ENCODE measurements at places on chromosomes 7 and 10.
A peak's percentile ranks its signal among the peaks of the same experiment; 100 is the strongest.

GRCh38 chr10:122911889-122912484, 1.6 kb downstream of the FAM24A start:
- DNase-seq = peak; percentile 80

- DNase-seq = no peak
Measured at GRCh38 chr10:31876652-31877352, 51.8 kb downstream of the ARHGAP12 start.

GRCh38 chr10:69802424-69803161, 887 bp downstream of the COL13A1 start:
- DNase-seq = no peak

- no peak for DNase-seq
Measured at GRCh38 chr7:7650682-7651206, 10.2 kb downstream of the UMAD1 start.

- DNase-seq = no peak
Measured at GRCh38 chr7:7848246-7848645, 120.3 kb upstream of the GLCCI1 start.

DNA sequence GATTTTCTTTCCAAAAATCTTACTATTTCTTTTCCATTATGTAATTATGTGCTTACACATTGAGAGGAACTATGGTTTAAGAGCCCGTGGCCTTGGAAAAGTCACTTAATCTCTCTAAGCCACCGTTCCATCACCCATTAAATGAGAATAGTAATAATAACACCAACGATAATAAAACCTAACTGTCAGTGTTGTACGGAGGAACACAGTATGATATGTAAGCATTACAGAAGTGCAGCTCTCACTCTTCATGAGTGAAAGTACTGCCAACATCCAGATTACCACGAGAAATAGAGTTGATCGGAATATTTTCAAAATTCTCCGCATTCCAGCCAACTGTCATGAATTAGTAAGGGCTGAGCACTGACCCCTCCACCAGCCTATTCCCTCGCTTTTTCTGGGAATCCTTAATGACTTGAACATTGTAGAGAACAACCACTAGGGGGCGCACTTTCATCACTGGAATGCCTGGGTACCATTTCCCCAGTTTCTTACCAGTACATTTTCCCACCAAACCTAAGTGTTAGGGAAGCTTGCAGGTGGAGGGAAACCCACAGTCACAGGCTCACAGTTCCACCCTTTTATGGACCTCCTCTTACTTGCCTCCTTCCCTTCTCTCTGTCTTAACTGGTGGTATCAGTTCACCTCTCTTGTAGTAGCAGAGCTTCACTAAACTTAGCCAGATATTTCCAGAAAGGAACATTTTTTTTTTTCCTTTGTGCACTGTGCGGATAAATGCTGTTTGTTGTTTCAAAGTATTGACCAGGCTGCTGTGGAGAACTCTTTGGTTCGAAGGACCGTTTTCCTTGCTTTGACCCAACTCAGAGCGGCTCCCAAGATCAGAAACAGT, 27.8 kb downstream of the NKX2-3 start:
- DNase-seq = peak; percentile 64

DNA sequence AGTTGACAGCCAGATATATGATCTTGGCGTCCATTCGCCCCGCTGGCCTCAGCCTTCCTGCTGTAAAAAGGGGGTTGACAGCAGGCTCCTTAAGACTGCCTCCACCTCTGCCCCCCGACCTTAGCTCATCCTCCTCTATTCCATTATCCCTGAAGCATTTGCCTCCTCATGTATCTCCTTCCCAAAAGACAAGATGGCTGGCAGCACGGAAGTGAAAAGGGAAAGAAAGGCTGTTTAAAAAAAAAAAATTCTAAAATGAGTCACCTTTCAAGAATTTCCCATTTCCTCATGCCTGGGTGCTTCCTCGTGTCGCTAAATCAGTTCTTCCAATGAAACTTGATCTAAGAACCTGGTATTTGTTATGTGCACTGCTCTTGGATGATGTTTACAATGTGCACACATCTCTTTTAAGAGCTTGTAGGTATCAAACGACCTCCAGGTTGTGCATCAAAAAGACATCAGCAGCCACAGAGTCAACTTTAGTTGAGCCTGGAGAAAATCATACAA, 1.7 kb downstream of the SCRN1 start:
- DNase-seq = no peak

GRCh38 chr7:73738220-73738611, 386 bp downstream of the ABHD11 start:
- peak; percentile 78 for DNase-seq

GRCh38 chr7:117639966-117640365, 160.1 kb downstream of the CFTR start:
- DNase-seq = no peak

- no peak for DNase-seq
Measured at GRCh38 chr10:131277969-131278368, 33.6 kb downstream of the TCERG1L start.

- DNase-seq = no peak
Measured at GRCh38 chr7:155531681-155532080, 14.7 kb downstream of the CNPY1 start.

- DNase-seq = no peak
Measured at GRCh38 chr7:5441840-5442503, 18.3 kb upstream of the TNRC18 start.

DNA sequence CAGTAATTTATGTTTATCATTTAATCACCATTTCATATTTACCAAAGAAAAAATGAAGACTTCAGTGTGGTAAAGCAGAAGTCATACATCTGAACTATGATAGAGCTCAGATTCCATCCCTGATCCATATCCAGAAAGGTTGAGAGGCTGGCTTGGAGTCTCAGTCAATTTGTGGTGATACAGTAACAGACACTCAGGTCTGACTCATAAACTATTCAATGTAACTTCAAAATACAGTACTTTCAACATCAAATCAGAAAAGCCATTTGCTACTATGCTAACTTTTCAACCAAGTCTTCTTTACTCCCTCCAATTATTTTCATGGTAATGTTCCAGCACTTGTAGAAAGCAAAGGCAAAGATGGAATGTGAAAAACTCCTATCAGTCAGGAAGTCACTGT, 190.4 kb downstream of the HDAC9 start:
- no peak for DNase-seq

DNA sequence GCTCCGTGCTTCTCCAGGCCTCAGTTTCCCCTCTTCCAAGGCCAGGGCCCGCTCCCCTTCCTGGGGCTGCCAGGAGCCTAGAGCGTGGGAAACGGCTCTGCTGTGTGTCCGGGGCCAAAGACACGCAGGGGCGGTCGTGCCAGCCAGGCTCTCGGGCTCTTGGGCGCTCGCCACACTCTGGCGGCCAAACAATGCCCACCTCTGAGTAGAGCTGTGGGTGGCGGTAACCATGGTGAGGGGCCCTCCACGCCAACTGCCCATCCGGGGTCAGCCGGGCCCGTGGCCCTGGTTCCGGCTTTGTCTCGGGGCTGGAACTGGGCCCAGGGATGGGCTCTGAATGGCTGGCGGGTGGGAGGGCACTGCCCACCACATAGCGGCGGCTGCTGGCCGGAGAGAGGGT, 16.0 kb downstream of the GRIFIN start:
- DNase-seq = no peak

DNA sequence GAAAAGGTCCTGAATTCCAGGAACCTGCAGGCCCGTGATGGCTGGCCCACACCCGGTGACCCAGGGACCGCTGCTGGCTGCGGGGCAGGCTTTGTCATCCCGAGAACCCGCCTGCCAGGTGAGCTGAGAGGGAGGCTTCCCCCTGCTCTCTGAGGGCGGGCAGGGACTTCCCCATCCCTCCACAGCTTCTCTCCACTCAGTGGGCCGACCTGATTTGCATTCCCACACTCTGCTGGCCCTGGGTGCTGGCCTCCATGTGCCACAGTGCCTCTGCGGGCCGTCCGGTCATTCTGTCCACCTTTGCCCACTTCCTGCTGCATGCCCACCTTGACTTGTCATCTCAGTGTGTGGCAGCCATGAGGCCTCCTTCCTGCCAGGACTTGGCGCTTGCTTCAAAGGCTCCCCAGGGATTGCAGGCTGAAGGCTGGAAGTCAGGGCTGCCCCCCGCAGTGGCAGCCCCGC, 35.3 kb downstream of the PALD1 start:
- peak; percentile 51 for DNase-seq

- DNase-seq = no peak
Measured at GRCh38 chr7:134820778-134821177, 41.3 kb downstream of the CALD1 start.

DNA sequence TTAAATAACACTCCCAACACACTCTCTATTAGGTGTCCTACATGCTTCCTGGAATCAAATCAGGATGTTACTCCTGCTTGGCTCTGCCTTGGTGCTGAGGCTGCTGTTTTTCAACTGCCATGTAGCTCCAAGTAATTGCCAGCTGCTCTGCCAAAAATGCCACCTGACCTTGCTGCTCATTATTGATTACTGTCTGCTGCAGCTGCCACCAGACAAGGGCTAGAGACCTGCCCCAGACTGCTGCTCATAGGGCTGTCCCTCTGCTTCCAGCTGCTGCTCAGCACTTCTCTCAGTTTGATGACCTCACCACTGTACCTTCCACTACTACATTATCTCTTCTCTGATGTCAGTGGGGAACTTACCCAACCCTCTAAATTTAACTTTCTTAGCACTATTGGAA, 102.5 kb downstream of the PCLO start:
- no peak for DNase-seq

- DNase-seq = no peak
Measured at GRCh38 chr10:130887170-130887569, 424.4 kb downstream of the TCERG1L start.

DNA sequence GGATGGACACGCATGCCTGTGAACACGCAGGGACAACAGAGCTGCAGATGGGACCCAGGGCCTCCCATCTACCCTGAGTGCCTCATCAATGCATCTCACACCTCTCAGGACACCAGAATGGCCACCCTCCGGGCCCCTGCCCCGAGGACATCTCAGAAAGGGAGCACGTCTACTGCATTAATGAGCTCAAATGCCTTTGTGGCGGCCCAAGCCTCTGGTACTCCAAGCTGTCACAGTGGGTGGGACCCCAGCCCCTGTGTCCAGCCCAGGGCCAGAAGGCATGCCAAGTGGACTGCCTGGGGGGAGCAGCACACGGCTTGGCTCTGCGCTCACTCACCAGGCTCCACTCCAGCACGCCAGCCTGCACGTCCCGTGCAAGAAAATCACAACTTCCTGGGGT, 52.0 kb downstream of the TCERG1L start:
- no peak for DNase-seq

- no peak for DNase-seq
Measured at GRCh38 chr10:12394241-12395033, 45.1 kb downstream of the CAMK1D start.

DNA sequence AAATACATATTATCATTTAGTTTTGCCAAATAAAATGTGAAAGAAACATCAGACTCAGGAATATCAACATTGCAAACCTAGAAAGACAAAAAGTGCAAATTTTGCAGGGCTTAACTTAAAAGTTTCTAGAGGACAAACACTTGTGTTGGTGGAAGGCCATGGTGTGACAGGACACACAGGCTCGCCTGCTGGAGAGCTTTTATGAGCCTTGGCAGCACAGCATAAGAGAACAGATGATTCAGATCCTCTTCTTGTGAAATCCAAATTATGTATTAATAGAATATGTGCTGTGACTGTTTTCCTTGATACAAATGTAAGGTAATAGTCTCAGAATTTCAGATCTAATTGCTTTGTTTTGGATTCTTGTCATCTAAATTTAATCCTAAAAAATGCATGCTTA, 72.9 kb upstream of the ABCB5 start:
- DNase-seq = no peak

DNA sequence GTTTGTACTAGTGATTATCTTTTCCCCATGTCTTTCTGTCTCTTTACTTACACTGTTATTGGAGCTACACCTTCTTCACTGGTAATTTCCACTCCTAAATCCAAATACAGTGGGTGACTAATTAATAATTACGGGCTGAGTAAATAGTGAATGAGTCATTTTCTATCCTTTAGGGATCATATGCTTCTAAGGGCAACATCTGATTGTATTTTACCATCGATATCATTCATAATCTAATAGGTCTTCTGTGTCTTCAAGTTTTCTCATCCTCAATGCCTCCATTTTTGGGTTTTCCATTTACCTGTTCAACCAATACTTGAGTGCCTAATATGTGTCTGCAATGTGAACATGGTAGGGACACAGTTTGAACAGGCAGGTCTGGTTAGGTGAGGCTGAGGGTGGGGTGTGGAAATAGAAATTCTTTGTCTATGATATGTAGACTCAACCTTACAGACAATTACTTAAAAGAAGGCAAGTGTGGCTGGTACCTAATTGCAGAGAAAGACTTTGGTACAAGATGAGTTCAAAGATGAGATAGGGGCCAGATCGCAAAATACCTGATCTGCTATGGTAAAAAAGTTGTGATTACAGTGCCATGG, 5.9 kb upstream of the DHX32 start:
- DNase-seq = no peak

DNA sequence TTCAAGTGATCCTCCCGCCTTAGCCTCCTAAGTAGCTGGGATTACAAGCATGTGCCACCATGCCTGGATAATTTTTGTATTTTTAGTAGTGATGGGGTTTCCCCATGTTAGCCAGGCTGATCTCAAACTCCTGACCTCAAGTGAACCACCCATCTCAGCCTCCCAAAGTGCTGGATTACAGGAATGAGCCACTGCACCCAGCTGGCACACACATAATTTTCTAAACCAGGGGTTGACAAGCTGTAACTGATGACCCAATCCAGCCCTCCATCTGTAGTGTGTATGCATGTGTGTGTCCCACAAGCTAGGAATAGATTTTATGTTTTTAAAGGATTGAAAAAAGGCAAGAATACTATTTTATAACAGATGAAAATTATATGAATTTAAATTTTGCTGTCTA, 125.9 kb upstream of the INSYN2A start:
- DNase-seq = no peak

DNA sequence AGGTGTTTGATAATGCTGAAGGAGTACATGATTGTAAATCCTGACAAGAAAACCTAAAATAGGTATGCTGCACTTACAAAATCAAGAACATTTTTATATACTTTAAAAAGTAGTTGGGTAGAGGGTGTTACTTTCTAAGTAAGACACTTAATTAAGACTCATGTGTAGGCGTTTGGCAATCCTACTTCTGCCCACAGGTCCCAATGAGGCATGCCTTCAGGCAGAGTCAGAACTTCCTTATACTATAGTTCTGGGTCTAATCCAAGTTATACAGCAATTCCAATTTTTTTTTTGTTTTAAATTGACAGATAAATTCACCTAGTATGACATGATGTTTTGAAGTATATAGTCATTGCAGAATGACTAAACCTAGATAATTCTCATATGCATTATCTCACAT, 1188.5 kb upstream of the PHF14 start:
- no peak for DNase-seq

GRCh38 chr10:4526311-4526731, 299.7 kb upstream of the AKR1E2 start:
- DNase-seq = no peak

DNA sequence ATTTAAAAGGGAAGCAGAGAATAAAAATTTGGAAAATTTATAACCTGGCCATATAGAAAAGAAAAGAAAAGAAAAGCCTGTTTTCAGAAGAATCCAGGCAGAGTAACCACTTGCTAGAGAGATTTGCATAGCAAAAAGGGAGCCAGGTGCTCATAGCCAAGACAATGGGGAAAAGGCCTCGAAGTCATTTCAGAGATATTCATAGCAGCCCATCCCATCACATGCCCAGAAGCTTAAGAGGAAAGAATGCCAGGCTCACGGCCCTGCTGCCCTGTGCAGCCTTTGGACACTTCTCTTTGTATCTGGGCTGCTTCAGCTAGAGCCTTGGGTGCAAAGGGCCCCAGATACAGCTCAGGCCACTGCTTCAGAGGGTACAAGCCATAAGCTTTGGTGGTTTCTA, 159.8 kb downstream of the CCDC7 start:
- DNase-seq = no peak
